Hepatocyte (in vitro differentiated cells): ENCODE measurements at places on chromosomes 1 and 21. TPM values are rescaled to one million over a fixed set of nuclear protein-coding genes. Genes with fewer than 3 reads are reported as not detected.

PRDM16 gene
- total RNA-seq: 3.9 and 9.9 TPM in 2 replicates

SPSB1 gene
- 61.3 and 66.9 TPM in 2 replicates for total RNA-seq

ADAM30 gene
- total RNA-seq: not detected in 2 replicates

TRAF3IP3 gene
- total RNA-seq: 0.13 and 0.20 TPM in 2 replicates

LCE1D gene
- not detected in 2 replicates for total RNA-seq

EDN2 gene
- total RNA-seq: 0.36 and 0.40 TPM in 2 replicates

PADI1 gene
- total RNA-seq: not detected in 2 replicates

FLG2 gene
- total RNA-seq: not detected in 2 replicates

PCP4 gene
- total RNA-seq: 0.64 and 1.2 TPM in 2 replicates

PBXIP1 gene
- 52.4 and 53.0 TPM in 2 replicates for total RNA-seq

LCE2C gene
- not detected in 2 replicates for total RNA-seq

FCRL2 gene
- total RNA-seq: 0.13 TPM in 1 of 2 replicates, not detected in the other

TFF3 gene
- total RNA-seq: 84.4 and 92.0 TPM in 2 replicates

IL6R gene
- 35.1 and 58.0 TPM in 2 replicates for total RNA-seq

TMEM269 gene
- total RNA-seq: 0.32 and 0.40 TPM in 2 replicates

PTPRC gene
- total RNA-seq: 0.44 and 0.87 TPM in 2 replicates

RPTN gene
- total RNA-seq: not detected in 2 replicates
